ENCODE measurements at places on chromosomes 4 and X.

DNA sequence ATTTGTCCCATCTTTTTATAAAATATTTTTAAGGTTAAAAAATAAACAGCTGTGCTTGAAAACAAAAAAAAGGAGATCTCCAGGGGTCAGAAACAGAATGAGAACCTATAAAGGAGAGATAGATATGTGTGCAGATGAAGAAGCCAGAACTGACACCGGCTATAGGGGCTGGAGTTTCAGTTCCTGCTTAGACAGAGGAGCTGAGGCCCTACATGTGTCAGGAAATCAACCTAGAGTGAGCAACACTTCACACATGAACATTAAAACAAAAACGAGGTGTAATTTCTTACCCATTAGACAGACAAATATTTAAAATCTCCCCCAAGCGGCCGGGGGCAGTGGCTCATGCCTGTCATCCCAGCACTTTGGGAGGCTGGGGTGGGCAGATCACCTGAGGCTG is 17.8 kb upstream of the HUWE1 start:
- DNase-seq, result no peak

DNA sequence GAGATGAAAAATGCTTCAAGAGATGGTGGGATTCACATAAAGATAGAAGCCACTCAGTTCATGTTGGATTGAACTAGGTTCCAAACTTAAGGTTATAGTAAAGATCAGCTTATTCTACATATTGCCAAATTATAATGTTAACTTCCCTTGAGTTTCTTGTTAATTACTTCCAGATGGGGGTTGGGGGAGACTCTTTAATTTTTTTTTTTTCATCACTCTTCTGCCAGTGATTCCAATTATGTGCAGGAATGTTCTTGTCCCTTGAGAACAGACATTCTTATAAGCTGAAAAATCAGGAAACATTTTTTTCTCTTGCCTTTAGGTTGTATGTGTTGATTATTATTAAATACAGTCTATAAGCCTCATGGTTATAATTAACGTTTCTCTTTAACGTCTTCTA is 30.0 kb downstream of the MND1 start:
- no peak for DNase-seq

GRCh38 chr4:10007793-10008608 is 13.3 kb downstream of the SLC2A9 start:
- DNase-seq, result no peak

DNA sequence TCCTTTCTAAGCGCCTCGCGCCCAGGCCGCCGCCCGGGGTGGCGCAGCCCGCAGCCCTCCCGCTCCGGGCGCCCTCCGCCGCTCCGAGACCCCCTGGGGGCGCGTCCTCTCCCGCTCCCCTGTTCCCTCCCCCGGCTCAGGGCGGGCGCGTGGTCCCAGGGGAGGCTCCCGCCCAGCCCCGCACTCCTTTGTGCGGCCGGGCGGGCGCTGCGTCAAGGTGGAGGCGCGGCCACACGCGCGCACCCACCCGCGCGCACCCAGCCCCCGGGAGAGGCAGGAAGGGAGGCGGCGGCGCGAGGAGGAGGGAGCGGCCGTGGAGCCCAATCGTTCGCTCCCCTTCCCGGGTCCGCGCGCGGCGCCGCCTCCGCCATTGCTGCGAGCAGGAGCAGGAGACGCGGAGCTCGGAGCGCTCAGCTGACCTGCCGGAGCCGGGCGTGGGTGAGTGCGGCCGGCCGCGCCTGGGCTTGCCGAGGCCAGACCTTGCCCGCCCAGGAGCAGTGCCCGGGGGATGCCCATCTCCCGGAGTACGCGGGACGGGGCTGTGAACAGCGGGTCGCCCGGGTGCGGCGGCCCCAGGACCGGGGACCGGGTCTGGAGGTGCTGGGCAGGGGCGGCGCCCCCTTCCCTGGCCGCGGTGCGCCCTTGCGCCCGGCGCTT is at the start of gene NSG1:
Gene NSG1 (plus strand): TSS at position 367 of the 657 bp plus-strand sequence. CDS start 528 bp downstream, outside the sequence.
- no peak for DNase-seq

DNA sequence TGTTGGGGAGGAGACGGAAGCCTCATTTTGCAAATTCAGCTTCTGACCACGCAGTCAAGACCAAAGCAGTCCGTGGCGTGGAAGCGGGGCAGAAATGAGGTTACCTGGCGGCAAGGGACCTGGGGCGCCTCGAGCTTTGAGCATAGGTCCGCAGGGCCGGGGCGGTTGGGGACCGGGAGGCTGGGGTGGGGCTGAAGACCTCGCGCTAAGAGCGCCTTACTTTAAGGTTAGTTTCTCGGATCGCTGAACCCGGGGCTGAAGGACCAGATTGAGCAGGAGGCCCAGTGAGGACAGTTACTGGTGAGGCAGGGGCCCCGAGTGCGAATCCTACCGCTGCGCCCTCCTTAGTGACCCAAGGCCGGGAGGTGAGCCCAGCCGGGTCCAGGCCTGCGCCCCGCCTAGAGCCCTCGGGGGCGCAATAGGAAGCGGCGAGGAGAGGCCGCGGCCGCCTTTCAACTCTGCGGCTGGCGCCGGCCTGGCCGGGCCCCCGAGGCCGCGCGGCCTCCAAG is 7.5 kb downstream of the MSX1 start:
- no peak for DNase-seq

GRCh38 chr4:83473966-83474365 is 10.9 kb downstream of the ABRAXAS1 start:
- no peak for DNase-seq

GRCh38 chr4:92864096-92864495 is 560.3 kb downstream of the GRID2 start:
- DNase-seq, result no peak

GRCh38 chr4:14920759-14921320 is 81.4 kb upstream of the CPEB2 start:
- DNase-seq, result no peak

DNA sequence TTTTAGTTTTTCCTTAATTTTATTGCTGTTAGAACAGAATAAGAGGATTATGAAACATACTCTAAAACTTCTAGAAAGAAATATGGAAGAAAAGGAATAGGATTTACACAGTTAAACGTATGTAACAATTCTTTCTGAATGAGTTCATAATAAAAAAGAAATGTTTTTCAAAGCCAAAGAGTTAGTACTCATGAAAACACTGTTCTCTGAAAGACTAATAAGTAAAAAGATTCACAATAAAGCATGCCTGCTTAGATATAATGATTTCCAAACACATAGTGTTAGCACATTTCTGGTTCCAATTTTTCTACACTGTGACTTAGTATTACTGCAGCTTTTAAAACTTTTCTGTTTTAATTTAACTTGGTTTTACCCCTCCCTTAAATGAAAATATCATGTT is 49.8 kb upstream of the PRSS48 start:
- DNase-seq, result no peak

DNA sequence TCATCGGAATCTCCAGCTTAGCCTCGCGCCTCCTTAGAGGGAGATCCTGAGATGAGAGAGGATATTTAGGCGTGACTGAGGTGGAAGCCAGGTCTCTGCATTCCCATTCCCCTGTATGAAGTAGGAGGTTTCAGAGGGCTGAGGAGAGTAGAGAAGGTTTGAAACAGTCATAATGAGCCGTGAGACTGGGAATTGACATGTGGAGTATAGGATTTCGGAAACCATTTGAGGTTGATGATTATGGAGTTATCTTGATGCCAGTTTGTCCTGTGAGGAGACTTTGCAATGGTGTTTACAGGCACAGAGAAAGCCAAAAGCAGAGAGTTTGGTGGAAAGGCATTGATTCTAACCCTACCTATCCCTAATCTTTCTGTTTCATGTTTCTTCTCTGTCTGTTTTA is 2.0 kb downstream of the CHST7 start:
- no peak for DNase-seq

GRCh38 chrX:8743126-8743732 is 11.3 kb upstream of the ANOS1 start:
- DNase-seq, result no peak

GRCh38 chr4:29805916-29806480 is 914.2 kb upstream of the PCDH7 start:
- no peak for DNase-seq

- no peak for DNase-seq
These were observed 3.4 kb downstream of the SLC38A5 start for GRCh38 chrX:48466696-48467095.

- DNase-seq, result no peak
These were observed 646 bp downstream of the ABCB7 start for GRCh38 chrX:75155447-75155826.

Data from hypothalamus (tissue), 51 donors.